ENCODE measurements at places on chromosomes 2 and 18.

DNA sequence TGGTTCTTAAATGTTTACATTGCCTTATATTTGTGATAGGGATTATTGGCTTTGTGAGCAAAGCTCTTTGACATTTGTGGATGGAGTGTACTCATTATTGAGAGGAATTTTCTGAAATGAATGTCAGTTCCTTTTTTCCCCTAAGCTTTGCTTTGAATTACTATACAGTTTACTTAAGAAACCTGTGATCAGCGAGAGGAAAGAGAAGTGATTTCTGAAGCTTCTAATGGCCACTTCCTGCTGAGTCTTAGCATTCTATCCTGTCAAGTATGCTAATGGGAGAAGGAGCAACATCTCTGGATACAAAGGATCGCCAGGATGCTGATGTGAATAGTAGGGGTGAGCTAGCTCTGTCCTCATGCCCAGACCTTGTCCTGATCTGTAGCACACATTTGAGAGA lies 47.8 kb upstream of the MGAT5 start:
- DNase-seq: no peak

- DNase-seq: no peak
These were observed 33.5 kb downstream of the DAPL1 start for GRCh38 chr2:158828378-158829164.

- DNase-seq: no peak
These were observed 40.7 kb downstream of the ONECUT2 start for GRCh38 chr18:57475903-57476302.

- no peak for DNase-seq
These were observed 550 bp downstream of the MYL12B start for GRCh38 chr18:3262234-3263131.

- DNase-seq: no peak
These were observed 65.9 kb downstream of the INSIG2 start for GRCh38 chr2:118154176-118154575.

GRCh38 chr2:159736048-159736447 lies 23.7 kb downstream of the MARCHF7 start:
- no peak for DNase-seq

DNA sequence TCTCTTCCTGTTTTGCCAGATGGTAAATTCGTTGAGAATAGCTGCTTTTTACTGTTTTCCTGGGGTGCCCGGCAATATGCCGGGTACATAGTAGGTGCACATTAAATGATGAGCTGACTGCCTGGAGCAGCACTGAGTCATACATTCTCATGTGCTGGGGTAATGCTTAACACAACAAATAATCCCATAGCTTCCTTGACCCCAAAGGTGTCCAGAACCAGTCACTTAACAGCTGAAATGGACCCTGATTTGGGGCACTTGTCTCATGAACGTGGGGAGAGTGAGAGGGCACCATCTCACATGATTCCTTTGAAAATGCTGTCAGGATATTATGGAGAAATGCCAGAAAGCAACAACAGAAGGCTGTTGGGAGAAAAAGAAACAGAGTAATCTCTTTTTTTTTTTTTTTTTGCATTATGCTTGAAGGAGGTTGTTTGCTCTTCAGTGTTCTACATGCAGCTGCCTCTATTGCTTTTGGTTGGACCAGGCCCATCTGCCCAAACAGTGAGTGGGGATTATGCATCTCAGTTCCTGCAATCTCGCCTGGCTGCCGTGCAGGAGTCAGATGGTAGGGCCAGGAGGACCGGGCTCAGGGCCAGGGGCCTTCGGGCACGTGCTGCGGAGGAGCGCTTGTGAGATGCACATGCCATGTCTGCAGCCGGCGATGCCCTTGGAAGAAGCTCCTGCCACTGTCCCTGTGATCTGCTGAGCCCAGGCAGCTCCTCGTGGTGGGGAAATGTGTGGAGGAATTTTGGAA lies 162.1 kb downstream of the SH3RF3 start:
- no peak for DNase-seq

DNA sequence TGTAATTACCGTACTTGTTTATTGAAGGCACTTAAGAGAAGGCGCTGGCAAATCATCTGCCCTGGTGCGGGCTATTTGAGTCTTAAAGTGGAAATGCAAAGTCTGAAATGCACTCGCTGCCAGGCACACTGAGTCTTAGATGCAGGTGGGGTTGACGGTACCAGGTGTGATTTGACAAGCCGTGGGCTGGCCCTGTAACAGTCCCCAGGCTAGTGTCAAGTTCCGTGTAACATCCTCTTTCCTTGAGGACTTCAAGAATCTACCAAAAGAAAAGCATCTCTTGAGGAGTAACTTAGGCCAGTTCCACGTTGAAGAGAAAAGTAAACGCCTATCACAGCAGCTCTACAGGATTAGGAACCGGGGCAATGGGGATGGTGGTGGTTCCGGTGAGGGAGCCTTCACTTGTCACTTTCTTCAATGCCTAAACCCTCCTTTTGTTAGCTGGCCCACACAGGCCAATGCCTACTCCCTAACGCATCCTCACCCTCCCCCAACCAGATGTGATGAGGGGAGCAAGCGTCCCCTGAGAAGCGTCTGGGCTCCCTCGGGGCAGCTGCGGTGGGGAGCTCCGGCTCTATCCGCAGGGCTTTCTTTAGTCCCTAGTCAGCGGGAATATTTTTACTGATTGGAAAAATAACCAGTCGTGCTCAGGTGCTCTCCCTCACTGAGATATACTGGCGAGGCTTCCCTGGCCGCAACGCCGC lies 1.5 kb upstream of the UGP2 start:
- no peak for DNase-seq

DNA sequence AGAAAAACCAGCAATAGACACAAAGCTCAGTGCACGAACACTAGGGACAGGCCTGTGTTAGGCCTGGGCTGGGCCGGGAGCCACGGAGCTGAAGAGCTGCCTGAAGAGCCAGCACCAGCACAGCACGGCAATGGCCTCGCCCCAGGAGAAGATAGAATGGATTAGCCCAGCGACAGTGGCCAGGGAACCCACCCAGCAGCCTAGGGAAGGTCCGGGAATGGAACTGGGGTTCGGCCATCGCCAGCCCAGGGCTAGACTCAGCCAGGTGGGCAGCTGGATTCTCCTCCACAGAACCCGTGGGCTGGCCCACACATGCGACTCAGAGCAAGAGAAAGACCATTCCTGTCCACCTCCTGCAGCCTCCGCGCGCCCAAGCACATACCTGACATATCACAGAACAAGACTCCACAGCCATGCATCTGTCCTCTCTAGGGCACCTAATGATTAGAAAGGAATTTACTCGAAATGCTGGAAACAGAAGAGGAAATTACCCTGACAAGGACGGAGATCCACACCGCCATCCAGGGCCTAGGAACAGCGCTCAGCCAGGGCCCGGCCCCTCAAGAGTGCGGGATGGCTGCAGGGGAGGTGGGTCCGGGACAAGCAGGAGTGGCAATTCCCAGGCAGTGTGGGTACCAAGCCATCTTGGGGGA lies 82.8 kb downstream of the TMEM18 start:
- DNase-seq: no peak

GRCh38 chr18:44374966-44375365 lies 305.7 kb upstream of the SETBP1 start:
- DNase-seq: no peak

DNA sequence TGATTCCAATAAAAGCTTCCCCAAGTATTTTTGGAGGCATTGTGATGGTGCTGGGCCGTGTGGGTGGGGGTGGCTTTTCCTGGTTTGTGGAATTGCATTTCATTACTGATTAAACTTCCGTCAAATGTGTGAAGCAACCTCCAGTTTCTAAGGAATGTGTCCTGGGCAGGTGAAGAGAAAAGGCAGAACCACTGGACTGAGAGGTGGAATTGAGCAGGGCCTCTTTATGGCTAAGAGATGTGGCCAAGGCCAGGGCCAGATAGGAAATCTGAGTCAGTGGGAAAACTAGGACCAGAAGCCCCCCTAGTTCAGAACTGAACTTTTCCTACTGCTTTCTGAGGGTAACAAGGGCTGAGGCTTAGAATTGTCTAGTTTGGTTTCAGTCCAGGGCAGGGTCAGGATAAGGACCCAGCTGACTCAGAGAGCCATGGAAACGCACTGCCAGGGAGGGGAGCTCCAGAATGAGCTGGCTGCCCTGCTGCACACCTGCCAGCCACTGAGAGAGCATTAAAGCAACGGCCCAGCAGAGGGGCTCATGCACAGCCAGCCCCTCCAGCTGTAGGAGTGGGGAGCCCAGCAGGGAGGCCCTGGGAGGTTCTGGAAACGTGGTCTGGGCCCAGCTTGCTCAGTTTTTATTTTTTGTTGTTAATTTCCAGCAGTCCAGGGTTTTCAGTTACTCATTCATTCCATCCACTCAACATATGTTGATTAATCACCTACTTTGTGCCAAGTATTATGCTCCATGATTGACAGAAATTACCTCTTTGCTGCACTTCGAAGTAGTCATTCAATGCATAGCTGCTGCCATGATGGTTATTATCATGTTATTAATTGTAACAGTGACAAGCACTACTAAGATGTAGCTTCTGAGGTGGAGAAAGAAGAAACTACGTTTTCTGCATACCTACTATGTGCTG lies 156.1 kb downstream of the MSH2 start:
- DNase-seq: no peak

DNA sequence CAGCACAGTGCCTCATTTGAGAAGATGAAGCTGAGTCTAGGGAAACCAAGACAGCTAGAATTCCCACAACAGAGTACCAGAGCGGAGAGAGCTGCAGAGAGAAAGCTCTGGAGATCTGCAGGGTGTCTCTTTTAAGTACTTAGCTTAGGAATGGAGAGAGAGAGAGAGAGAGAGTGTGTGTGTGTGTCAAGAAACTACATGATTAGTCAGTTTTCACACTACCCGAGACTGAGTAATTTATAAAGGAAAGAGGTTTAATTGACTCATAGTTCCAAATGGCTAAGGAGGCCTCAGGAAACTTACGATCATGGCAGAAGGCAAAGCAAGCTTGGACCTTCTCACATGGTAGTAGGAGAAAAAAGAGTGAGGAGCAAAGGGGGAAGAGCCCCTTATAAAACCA lies 64.0 kb downstream of the HIBCH start:
- no peak for DNase-seq

- DNase-seq: no peak
These were observed 101.2 kb downstream of the CDK15 start for GRCh38 chr2:201907563-201907881.

- DNase-seq: no peak
These were observed 2.4 kb upstream of the NEDD4L start for GRCh38 chr18:58041633-58042032.

GRCh38 chr18:12333506-12334290 lies 25.7 kb downstream of the TUBB6 start:
- no peak for DNase-seq

- DNase-seq: no peak
These were observed 52.5 kb downstream of the RHOB start for GRCh38 chr2:20499387-20499786.

GRCh38 chr2:75716406-75716805 lies 5.7 kb upstream of the GCFC2 start:
- DNase-seq: no peak

- DNase-seq: no peak
These were observed 69.9 kb downstream of the SH3BP4 start for GRCh38 chr2:235021752-235022151.

- DNase-seq: no peak
These were observed 57.4 kb upstream of the GLI2 start for GRCh38 chr2:120678251-120678650.

DNA sequence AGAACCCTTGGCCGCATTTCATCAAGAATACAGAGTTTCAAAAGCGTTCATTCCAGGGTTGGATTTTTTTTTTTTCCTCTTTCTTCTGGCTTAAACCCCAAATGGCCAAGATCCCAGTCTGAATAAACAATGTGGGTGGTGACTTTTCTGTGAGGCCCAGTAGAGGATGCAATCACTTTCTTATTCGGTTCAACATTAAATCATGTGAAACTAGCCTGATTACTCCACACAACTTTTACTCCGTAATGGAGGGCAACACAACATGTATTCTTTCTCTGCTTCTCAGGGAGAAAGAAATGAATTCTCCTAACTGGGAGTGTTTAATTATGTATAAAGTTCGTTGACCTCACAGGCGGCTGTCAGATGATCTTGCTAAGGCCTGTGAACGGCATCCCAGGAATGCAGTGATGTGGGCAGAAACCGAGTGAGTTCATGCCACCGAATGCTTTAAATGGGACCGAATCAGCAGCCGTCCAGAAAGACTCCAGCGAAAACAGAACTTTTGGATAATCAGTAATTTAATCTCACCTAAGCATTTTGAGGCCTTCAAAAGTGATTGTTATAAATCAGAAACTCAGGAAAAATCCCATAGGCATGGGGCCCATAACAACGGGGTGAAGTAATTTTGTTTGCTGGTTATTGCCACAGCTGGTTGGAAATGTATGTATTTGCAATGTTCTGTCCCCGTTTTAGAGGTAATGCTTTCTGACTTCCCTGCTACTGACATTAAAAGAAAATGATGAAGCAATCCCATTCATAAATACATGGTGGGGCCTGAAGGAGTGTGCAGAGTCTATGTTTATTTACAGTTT lies 81.5 kb downstream of the BCL2 start:
- DNase-seq: no peak

DNA sequence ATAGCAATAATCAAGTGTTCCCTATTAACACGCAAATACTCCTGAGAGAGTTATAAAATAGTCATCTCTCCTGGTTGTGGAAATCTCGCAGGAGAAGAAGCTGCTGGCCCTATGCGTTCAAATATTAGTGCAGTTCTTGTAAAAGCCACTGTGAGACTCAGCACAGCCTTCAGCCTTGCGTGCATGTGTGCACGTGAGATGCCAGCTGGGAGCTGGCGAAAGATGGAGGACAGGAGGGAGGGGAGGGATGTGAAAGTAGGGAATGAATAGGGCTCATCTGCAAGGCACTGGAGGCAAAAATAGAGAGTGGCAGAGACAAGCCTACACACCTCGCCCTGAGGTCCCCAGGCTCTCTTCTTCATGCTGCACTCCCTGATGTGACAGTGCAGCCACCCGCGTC lies 126.5 kb downstream of the INO80D start:
- DNase-seq: no peak

- DNase-seq: no peak
These were observed 599.9 kb downstream of the RNF144A start for GRCh38 chr2:7517088-7517487.

- DNase-seq: no peak
These were observed 370.2 kb downstream of the CMPK2 start for GRCh38 chr2:6495466-6495865.

GRCh38 chr2:49288113-49288705 lies 133.9 kb upstream of the FSHR start:
- no peak for DNase-seq

GRCh38 chr2:66446941-66447340 lies 12.0 kb downstream of the MEIS1 start:
- no peak for DNase-seq

DNA sequence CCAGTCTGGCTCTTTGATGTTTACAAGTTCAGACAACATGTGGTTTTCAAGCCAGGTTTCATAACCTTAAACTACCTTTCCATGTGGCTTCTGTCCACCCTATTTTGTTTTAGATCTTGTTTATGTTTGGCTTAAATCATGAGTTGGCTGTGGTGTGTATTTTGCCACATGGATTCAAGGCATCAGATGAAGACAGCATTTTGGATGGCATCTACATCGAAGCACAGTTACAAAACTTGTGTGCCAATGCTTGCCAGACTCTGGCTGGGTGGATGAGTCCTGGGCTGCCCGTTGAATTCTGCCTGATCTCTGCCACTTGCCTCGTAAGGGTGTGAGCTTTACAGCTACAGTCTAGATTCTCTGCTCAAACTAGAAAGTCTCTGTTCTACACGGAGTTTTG lies 335.3 kb downstream of the MYCN start:
- DNase-seq: no peak
